ENCODE measurements at places on chromosomes 7 and 10.

- DNase-seq = no peak
These were observed 3.5 kb upstream of the SCIN start for GRCh38 chr7:12567015-12567414.

DNA sequence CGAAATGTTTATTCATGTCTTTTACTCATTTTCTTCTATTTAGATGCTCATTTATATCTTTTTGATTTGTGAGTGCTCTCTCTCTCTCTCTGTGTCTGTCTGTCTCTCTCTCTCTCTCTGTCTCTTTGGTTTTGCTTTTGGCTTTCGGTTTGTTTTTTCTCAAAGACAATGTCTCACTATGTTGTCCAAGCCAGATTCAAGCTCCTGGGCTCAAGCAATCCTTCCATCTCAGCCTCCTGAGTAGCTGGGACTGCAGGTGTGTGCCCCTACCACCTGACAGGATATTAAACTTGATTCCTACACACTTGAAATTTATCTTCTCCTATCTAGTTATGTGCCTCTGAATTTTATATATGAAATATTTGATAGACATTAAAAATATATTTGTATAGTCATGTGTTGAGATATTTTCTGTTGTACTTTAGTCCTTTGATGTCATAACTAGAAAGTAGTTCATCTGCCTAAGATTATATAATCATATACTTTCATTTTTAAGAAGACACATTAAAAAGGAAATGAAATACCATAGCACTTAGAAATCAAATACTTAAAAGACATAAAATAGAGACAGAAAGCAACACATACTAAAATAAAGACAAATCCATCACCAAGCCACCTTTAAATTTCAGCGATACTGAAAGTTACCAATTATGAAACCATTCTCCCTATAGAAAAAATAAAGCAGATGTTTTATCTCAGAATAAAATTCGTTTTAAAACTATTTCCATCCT, 68.1 kb upstream of the SFMBT2 start:
- no peak for DNase-seq

GRCh38 chr10:102509387-102509786, 5.6 kb downstream of the SUFU start:
- no peak for DNase-seq

DNA sequence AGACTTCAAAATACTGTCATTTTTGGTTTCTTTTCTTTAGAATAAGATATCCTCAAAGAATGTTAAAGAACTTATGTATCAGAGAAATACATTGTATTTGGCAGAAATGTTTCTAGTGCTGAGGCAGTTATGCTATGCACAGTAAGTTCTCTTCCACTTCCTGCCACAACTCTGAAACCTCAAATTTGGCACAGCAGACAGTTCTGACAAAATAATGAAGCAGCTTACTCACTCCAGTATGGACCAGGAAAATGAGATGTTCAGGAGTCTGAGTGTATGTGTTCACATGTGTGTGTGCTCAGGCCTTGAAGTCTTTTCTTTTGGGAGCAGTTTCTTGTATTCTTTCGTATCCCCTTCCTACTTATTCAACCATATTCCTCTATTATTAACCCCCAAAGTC, 197.0 kb upstream of the AGK start:
- no peak for DNase-seq

- DNase-seq = no peak
These were observed 55.4 kb upstream of the SEC61G start for GRCh38 chr7:54814401-54814800.

GRCh38 chr10:76416642-76417041, 985.2 kb downstream of the LRMDA start:
- no peak for DNase-seq

- DNase-seq = no peak
These were observed 692.7 kb downstream of the MAGI2 start for GRCh38 chr7:78760620-78761355.

GRCh38 chr7:36314491-36314890, 75.2 kb upstream of the ANLN start:
- no peak for DNase-seq

- DNase-seq = no peak
These were observed 4.9 kb downstream of the TMEM130 start for GRCh38 chr7:98864731-98865453.

GRCh38 chr7:50305583-50306493, 1.3 kb downstream of the IKZF1 start:
- peak; percentile 34 for DNase-seq

DNA sequence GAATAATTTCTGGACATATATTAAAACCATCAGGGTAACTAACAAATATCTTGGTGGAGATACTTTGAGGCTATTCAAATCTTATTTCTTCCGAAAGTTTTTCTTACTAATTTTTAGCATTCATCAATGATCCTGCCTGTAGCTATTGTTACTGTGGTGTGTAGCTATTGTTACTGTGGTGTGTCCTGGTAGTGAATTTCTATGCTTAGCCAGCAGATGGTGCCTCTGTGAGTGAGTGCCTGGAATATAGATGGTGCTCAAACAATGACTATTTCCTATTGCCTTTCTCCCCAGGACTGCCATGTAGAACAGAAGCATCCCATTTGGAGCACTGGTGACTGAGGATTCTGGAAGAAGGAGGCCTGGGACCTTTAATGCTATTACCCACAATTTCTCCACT, 245.7 kb downstream of the CCSER2 start:
- DNase-seq = no peak

- DNase-seq = no peak
These were observed 65.2 kb downstream of the AOAH start for GRCh38 chr7:36659172-36659516.

- no peak for DNase-seq
These were observed 32.3 kb downstream of the RASGEF1A start for GRCh38 chr10:43234471-43235041.

GRCh38 chr7:157035302-157035701, 24.8 kb upstream of the MNX1 start:
- DNase-seq = no peak

GRCh38 chr7:99106821-99107241, 37.1 kb downstream of the SMURF1 start:
- no peak for DNase-seq

DNA sequence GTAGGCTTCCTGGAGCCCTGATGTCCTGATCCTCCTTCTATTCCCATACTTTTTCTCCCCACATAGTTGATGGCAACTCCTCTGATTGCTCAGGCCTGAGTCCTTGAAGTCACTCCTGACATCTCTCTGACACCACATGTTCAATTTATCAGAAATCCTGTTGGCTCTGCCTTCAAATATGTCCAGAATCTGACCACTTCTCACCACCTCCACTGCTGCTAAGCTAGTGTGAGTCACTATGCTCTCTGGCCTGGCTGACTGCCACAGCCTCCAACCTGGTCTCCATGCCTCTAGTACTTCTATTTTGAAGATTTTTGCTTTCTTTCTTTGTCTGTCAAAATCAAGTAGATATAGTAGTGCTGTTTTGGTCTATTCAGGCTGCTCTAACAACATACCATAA, 53.0 kb downstream of the TMEM229A start:
- no peak for DNase-seq

- DNase-seq = no peak
These were observed 624.6 kb downstream of the CALN1 start for GRCh38 chr7:71787513-71787912.

DNA sequence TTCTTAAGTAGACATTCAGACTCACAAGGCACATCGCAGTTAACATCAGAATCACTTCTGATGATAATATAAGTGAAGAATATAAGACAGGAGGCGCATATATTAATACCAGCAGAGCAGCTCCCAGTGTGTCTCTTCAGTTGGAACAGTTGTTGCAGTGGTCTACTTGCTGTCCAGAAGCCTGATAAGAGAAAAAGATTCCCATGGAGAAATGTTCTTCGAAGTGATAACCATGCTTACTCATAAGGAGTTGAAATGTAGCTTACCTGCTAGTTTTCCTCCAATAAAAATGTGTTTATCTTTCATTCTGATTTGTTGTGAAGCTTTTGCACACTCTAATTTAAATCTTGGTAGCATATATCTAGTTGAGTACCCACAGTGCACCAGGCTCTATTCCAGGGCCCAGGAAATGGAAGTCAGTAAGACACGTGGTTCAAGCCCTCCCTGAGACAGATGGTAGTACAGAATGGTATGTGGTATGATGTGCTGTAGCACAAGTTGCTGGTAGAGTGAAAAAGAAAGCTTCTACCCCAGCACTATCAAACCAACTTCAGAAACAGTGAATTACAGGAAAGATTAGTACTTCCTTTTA, 124.0 kb downstream of the MAPK8 start:
- no peak for DNase-seq

DNA sequence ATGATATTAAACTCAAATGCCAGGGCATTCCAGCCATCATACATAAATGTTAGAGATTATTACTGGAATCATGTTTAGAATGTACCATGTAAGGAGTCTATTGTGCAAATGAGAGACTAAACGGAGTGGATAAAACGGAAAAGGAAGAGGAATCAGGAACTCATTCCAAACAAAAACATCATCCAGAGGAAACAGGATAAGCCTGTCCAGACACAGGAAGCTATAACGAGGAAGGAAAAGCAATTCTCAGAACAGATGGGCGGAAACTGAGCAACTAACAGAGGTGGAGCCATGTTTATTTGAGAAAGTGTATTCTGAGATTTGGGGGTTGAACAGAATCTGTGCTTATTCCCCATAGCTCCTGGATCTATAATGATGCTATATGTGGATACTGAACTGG, 52.3 kb upstream of the TRIM24 start:
- DNase-seq = no peak

- no peak for DNase-seq
These were observed 201.5 kb downstream of the CDK14 start for GRCh38 chr7:90797596-90797995.

GRCh38 chr7:117492649-117493048, 12.8 kb downstream of the CFTR start:
- no peak for DNase-seq

- DNase-seq = no peak
These were observed 12.8 kb downstream of the SUN1 start for GRCh38 chr7:845091-845490.

DNA sequence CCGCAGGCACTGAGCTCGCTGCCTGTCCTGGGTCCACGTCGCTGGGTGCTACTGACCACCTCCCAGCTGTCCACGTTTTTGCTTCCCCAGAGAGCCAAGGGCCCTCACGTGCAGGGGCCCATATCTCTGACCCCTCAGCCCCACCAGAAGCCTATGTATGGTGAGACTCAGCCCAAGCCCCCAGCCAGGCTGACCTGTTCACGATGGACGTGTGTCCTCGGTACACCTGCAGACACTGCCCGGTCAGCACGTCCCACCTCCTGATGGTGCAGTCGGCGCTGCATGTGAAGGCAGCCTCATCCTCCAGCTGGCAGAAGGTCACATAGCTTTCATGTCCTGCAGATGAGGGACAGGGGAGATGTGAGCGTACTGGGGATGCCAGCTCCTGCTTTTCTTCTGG, 9.9 kb downstream of the WDR86 start:
- DNase-seq = no peak

GRCh38 chr10:63718421-63718820, 197.2 kb downstream of the REEP3 start:
- DNase-seq = no peak

GRCh38 chr7:30173058-30173897, 38.5 kb downstream of the MTURN start:
- DNase-seq = no peak

- peak; percentile 30 for DNase-seq
These were observed 6.9 kb downstream of the ATP5MF start for GRCh38 chr7:99459087-99459486.

All from CD4-positive, alpha-beta T cell treated with Interleukin-10 for 1 hour (primary cell).